ENCODE measurements at places on chromosomes 6 and 20. TPM values are rescaled to one million over a fixed set of nuclear protein-coding genes. Genes with fewer than 3 reads are reported as not detected.

DNA sequence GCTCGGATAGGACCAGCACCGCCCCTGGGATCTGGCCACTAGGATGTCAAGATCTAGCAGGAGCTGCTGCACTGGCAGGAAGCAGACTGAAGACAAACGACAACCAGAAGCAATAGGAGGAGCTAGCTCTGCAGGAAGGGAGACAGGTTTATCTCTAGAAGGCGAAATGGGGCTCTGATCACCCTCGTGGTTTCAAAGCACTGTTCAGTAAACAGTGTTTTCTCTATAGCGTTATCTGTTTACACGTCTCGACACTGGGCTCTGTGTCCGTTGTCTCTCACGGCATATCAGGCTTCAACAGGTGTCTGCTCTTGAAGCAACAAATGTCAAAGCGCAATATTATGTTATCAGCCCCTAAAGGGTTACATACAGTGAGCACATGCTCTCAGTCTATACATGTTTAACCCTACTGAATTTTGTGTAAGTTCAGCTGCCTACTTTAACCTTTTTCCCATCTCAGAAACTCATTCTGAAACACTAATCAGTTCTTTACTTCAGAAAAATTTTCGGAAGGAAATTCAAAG, 23.8 kb downstream of the TMEM14B start:
- no peak for DNase-seq

DNA sequence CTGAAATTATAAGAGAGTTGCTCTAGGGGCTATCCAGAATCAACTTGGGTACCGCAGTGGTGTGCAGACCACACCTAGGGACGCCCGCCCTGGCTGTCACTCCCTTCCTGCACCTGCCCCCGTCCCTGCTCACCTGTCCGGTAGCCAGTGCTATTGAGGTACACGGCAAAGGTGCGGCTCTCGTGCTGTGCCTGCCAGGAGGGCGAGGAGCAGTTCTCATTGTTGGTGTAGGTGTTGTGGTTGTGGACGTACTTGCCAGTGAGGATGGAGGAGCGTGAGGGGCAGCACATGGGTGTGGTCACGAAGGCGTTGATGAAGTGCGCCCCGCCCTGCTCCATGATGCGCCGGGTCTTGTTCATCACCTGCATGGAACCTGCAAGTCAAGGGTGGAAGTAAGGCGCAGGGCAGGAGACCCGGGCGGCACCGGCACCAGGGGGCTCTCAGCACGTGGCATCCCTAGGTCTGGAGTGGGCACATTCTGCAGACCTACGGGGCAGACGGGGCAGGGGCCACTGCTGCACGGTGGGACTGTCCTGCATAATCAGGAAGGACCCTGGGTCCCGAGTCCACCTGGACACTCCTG, 48.6 kb downstream of the SULF2 start:
- no peak for DNase-seq

TBXT gene
- not detected for total RNA-seq

GRCh38 chr6:149566410-149567193, 427 bp downstream of the GINM1 start:
- DNase-seq: peak; percentile 91

CFAP206 gene
- total RNA-seq: not detected

GRCh38 chr20:32780749-32781655, 18.8 kb downstream of the DNMT3B start:
- no peak for DNase-seq

PDE7B gene
- total RNA-seq: 1.3 TPM

DNA sequence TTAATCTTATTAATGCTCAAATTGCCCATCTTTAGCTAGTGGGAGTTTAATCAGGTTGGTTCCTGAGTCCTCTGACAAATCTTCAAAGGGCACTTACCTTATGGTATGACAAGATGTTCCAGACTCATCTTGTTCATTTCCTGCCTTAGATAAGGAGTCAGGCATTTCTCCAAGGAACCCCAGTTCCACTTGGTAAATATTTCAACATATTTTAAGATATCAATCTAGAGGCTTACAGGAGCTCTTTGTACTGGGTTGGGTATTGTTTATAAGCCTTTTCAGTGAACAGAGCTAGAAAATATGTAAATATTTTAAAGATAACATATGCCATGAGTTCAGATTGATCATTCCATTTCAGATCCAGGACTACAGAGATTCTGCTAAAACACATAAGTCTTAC, 159.8 kb downstream of the RCAN2 start:
- no peak for DNase-seq

DNA sequence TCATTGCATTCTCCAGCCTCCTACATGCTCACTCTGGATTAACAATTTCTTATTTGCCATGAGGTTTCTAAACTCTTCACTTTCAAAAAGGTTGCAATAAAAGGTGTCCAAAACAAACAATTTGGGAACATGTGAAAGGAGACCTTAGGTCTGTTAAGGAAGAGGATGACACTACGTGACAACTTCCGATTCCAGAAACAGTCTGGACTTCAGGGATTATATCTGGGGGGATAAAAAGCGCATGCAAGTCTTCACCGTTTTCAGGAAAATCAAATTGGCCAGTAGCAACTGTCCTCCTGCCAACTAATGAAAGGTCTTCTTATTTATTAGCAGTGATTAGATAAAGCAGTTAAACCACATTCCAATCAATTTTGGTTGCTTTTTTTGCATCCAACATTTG, 1.8 kb downstream of the ZDHHC14 start:
- DNase-seq: no peak

DNA sequence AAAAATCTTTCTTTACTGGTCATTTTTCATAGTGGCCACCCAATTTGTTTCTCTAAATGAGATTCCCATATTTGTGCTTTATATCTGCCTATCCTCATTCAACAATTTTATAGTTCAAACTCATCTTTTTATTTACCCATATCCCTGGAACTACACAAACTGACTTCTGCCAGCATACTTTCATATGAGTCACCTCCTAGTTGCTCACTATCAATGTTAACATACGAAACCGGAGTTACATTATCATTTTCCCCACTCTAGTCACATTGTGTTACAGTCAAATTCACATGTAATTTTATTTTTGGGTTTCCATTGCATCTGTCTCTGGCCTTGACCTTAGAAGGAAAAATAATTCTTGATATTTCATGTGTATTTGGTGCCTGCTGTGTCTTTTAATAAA, 499.4 kb downstream of the MAFB start:
- no peak for DNase-seq

HLA-E gene
- 685 TPM for total RNA-seq

GRCh38 chr20:32966881-32967781, 37.1 kb downstream of the SUN5 start:
- no peak for DNase-seq

Data from lower leg skin (tissue), 4 donors.